DMS79 (cell line): ENCODE measurements at places on chromosomes 1 and 21.

DNA sequence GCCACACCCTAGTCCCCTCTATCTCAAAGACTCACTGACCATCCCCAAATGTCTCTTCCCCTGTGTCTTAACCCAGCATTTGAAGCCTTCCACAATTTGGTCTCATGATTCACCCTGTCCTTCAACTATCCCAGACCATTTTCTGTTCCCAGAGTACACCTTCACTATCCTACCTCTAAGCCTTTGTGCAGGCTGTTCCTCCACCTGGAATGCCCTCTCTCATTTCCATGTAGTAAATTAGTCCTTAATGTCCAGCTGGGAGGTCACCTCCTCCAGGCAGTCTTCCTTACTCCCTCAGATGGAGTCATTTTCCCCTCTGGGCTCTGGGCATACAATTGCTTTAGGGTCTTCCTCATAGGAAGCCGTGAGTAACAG is 31.1 kb upstream of the EPB41 start:
- no peak for DNase-seq

DNA sequence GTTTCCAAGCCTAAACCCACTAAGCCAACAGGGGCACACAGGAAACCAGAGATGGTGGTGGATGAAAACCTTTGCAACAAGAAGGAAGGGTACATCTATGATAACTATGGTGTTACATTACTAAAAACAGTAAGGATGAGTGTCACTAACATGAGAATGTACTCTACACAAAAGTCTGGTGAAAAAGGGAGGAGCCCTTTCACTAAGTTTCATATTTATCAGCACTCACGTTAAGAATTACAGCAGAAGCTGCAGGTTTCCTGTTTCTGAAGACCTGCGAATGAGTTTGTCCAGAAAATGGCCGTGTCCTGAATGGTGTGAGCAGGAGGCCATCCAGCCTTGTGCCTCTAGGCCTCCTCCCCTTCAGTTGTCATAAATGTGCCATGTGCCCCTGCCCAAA is 17.8 kb downstream of the ABCG1 start:
- DNase-seq: no peak

- DNase-seq: no peak
Measured at GRCh38 chr1:22038036-22038435, 14.5 kb upstream of the CDC42 start.

GRCh38 chr1:166701603-166702100 is 137.6 kb upstream of the POGK start:
- DNase-seq: no peak

DNA sequence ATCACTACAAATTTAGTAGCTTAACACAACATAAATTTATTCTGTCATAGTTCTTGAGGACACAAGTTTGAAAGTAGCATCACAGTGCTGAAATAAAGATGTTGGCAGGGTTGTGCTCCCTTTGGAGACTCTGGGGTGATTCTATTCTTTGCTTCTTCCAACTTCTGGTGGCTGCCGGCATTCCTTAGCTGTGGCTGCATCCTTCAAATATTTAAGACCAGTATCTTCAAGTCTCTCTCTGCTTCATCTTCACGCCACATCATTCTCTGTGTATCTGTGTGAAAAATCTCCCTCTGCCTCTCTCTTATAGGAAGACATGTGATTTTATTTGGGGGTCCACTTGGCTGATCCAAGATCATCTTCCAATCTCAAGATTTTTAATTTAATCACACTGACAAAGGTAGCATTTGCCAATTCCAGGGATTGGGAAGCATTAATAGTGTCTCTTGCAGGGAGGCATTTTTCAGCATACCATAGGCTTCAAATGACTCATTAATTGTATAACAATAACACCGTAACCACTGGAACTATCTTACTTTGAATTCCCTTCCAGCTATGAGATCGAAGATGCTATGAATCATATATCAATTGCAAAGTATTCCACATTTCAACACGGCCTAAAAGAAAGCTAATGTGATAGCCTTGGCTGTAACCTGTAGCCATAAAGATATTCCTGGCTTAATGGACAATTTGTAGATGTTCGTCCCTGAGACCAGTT is 74.6 kb downstream of the DPT start:
- no peak for DNase-seq

- DNase-seq: no peak
Measured at GRCh38 chr1:183209533-183210158, 23.6 kb downstream of the LAMC2 start.

DNA sequence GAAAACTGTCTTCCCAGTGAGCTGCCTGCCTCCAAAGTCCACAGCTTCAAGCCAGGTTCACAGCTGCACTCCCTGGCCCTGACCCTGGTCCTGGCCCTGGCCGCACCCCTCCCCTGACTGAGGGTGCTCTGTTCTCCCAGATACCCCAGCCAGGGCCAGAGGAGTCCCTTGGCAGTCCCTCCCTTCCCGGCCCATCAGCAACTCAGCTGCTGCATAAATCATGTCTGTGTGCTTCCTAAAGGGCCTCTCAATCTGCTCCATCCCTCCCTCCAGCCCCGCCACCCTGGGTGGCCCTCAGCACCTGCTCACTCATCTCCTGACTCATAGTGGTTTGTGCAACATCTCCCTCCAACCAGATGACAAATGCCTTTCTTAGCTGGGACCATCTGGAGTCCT is 24.8 kb upstream of the C1orf174 start:
- DNase-seq: no peak

- no peak for DNase-seq
Measured at GRCh38 chr1:196459383-196459782, 148.9 kb downstream of the KCNT2 start.

GRCh38 chr1:23441446-23442148 is 17.0 kb upstream of the TCEA3 start:
- no peak for DNase-seq

DNA sequence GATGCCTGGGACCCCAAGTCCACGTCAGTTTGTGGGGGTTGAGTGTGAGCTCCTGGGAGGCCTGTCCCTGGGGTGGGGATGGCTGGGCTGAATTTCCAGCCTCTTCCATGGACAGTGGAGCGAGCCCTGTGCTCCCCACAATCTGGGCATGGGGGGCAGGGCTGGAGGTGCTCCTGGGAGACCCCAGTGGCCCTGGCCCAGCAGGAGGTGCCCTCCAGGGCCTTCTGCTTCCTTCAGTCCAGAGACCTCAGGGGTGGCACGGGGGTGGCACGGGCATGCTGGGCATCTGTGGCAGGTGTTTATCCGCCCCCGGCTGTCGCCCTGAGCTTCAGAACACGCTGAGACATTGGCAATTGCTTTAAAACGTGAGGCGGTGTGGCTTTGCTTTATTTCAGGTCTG is 40.9 kb downstream of the MORN1 start:
- DNase-seq: no peak

- no peak for DNase-seq
Measured at GRCh38 chr1:32521165-32521564, 18.1 kb upstream of the ZBTB8A start.

DNA sequence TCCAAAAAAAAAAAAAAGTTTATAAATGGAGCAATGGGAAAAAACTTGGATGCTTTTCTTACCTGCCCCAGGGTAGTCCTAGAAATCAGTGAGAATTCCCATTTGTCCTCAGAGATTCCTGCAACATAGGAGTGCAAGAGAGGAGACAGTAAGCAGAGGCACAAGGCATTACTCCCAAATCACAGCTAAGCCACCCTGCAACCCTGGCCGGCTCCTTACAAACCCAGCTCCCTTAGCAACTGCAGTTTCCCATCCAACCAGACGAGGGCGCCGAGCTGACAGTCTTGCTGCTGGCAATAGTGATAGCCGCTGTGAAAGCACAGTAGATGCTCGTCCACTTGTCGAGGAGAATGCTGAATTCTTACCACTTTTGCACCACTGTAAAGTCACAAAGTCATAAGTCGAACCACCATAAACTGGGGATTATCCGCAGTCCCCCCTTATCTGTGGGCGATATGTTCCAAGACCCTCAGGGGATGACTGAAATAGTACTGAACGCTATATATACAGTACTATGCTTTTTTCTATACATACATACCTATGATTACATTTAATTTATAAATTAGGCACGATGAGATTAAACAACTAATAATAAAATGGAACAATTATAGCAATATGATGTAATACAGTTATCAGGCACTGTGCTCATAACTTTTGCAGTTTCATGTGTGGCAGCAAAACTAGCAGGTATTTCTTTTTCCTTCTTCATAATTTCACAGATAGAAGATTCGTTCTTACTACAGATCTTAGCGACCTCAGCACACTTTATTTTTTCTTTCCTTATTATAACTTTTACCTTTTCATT is 6.0 kb upstream of the PITHD1 start:
- peak; percentile 44 for DNase-seq

DNA sequence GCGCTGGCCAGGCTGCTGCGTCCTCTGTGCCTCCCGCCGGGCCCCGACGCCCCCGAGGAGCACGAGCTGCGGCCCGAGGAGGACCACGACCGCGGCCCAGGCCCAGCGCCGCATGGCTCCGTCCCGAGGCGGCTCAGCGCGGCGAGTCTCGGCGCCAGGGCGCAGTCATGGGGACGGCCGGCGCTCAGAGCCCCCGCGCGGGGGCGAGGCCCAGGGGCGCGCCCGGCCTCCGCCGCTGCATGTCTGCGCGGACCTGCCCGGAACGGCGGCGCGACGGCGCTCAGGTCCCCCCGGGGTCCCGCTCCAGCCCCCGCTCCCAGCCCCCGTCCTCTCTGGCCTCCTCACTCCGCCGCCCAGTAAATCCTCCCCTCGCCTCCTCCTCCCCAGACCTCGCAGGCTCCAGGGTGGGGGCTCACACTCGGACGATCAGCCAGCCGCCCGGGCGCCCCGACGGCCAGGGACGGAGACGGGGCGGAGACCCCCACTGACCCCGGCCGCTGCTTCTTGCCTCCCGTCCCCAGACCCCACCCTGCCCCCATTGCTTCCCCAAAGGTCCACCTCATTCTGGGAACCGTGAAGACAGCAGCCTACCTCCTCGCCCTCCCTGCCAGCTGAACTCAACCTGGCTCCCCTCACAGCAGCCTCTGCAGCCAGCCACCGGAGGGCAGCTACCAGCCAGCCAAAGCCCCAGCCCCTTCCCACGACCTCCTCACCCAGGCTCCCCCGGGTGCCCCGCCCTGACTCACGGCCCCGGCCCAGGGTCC is at the start of gene C1QTNF12:
Gene C1QTNF12 (minus strand): TSS at position 146 of the 764 bp plus-strand sequence. CDS start 32 bp downstream, at position 114.
- DNase-seq: no peak

GRCh38 chr1:58764294-58764978 is 19.4 kb downstream of the JUN start:
- peak; percentile 70 for DNase-seq

- no peak for DNase-seq
Measured at GRCh38 chr1:92747735-92748134, 37.2 kb downstream of the EVI5 start.

- no peak for DNase-seq
Measured at GRCh38 chr21:18269856-18270255, 25.2 kb downstream of the CHODL start.

GRCh38 chr21:42374457-42374856 is 8.1 kb upstream of the TFF1 start:
- DNase-seq: no peak

- no peak for DNase-seq
Measured at GRCh38 chr1:241963722-241964121, 6.2 kb downstream of the BECN2 start.

- peak; percentile 76 for DNase-seq
Measured at GRCh38 chr1:234544087-234544579, 65.2 kb upstream of the TARBP1 start.

DNA sequence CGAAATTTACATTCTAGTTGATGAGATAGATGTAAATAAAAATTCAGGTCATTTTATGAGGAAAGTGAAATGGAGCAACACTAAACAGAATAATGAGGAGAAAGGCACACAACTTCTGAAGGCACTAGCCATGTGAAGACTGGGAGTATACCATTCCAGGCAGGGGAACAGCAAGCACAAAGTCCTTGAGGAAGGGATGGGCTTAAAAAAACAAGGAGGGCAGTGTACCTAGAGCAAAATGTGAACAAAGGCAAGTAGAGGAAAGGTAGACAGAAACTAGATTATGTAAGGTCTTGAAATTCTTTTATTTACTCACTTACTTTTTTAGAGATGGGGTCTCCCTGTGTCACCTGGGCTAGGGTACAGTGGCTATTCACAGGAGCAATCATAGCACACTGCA is 54.1 kb upstream of the LRIG2 start:
- DNase-seq: no peak
